ENCODE measurements at places on chromosomes 5 and 9.

- DNase-seq: no peak
Observed at GRCh38 chr5:15704397-15704947, 204.5 kb downstream of the FBXL7 start.

GRCh38 chr5:94745786-94746730, 127.6 kb downstream of the SLF1 start:
- DNase-seq: no peak

- DNase-seq: no peak
Observed at GRCh38 chr9:4026905-4027304, 273.0 kb downstream of the GLIS3 start.

DNA sequence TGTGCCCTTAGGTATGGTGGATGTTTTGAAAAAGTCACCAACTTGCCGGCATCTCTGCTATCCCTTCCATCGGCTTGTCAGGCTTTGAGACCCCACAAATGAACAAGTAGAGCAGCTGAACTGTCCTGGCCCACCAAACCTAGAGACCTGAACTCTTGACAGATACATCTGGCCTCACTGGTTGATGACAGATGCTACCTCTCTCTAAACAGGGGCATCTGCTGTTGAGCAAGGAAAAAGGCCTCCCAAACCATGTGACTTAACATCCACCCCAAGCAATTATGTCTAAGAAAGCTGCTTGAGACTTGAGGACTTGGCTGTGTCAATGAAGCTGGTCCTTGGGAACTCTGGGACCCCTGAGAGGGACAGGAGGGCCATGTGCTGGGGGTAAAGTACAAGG, 2.3 kb downstream of the CCNI2 start:
- no peak for DNase-seq

- no peak for DNase-seq
Observed at GRCh38 chr5:101067429-101067828, 164.3 kb upstream of the ST8SIA4 start.

- DNase-seq: no peak
Observed at GRCh38 chr5:84384604-84385575, at the start of gene EDIL3. Gene EDIL3, minus strand, starts transcription at chr5:84384880. Its CDS starts 506 bp downstream, at chr5:84384374.

GRCh38 chr5:154368041-154368800, 77.6 kb upstream of the SAP30L start:
- DNase-seq: no peak

Measured in stimulated activated CD8-positive, alpha-beta memory T cell treated with anti-CD3 and anti-CD28 coated beads, Interleukin-2, amount 100 ng/mL, for 1 hour (primary cell).